Activated gamma-delta T cell treated with Interleukin-2 at 50 U/mL for 16 hours (primary cell): ENCODE measurements at places on chromosomes 7 and 10.
A peak's percentile ranks its signal among the peaks of the same experiment; 100 is the strongest.

DNA sequence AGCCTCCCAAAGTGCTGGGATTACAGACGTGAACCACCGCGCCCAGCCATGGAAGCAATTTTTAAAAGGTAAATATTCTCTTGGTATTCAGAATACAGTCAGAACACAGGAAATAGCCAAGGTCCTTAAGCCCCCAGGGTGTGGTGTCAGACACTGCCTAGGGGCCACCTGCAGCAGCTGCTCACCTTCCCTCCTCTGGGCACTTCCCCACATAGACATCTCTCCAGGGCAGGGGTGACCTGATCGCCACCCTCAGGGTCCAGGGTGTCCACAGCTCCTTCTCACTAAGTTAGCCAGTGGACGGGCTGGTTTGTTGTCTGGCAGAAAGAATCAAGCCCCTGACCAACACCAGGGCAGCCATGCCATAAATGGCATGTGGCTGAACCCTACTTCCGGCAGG lies 15.9 kb downstream of the URGCP start:
- DNase-seq, result no peak

GRCh38 chr7:15199482-15199881 lies 296.9 kb upstream of the DGKB start:
- DNase-seq, result no peak

DNA sequence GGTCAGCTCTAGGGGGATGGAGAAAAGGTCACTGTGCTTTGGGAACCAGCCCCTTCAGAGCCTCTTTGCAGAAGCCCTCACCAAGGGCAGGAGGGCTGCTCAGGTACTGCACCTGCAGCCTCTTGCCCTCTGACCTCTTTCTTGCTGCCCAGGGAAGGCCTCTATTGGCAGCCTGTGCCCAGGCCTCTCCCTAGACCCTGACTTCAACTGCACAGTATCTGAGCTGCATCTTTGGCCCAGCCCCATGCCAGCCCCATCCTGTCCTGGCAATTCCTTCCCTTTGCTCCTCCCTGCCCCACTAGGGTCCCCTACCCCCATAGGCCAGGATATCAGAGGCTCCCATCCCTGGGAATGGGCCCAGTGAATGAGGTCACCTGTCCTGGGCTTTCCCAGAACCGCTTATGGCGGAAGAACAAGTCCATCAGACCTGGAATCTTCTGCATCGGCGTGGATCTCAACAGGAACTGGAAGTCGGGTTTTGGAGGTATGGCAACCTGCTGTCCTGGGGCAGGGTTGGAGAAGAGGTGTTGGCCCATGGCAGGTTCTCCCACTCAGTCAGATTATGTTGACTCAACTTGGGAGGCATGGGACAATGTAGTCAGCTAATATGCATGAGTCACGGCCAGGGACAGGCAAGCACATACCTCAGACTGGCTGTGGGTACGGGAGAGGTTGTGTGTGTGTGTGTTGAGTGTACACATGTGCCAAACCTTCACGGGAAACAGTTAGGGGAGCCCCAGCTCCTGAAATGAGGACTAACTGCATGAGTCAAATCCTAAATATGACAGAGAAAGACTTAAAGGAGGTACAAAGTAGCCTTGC lies 17.1 kb upstream of the CPA1 start:
- no peak for DNase-seq

GRCh38 chr7:1670894-1671593 lies 967 bp downstream of the ELFN1 start:
- DNase-seq, result no peak

DNA sequence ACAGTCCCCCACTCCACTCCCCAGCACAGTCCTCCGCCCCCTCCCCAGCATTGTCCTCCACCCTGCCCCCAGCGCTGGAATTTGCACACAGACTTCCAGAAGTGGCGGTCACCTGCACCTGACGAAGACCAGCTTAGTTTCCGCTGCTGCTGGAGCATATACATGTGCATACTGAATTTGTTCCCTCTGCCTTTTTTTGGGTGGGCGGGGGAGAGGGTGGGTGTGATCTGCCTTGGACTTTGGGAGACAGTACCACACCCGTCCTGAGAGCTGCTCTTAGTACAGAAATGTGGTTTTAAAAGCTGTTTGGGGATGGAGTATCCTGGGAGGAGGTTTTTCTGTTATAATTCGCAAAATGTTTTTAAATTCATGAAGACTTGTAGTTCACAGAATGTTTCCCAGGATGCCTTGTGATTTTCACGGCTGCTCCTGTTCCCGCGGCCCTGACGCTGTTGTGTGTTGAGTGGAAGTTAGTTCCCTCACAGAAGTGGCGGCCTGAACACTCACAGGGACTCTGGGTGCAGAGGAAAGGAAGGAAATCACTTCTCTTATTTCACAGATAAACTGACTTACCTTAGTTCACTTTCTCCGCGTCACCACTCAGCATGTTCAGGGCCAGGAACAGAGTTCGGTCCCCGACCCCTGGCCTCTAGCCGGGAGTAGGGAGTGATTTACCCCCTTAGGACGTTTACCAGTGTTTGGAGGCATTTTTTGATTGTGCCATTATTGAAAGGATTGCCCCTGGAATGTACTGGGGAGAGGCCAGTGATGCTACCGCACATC lies 18.6 kb downstream of the PFKP start:
- DNase-seq, result no peak

DNA sequence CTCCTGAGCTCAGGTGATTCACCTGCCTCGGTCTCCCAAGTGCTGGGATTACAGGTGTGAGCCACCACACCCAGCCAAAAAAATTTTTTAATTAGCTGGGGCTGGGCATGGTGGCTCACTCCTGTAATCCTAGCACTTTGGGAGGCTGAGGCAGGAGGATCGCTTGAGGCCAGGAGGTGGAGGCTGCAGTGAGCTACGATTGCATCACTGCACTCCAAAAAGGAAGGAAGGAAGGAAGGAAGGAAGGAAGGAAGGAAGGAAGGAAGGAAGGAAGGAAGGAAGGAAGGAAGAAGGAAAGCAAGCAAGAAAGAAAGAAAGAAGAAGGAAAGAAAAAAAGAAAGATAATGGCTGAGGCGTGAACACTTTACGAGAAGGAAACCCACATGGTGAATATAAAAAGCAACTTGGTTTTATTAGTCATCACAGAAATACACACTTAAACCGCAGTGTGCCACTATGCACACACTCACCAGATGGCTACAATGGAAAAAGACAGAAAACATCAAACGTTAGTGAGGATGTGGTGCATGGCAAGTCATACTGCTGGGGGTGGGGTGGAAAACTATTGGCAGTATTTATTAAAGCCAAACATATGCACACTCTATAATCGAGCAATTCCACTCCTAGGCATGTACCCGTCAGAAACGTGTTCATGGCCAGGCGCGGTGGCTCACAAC lies 4.4 kb upstream of the CCL26 start:
- peak; percentile 28 for DNase-seq

- no peak for DNase-seq
These were observed 366.4 kb downstream of the SEMA3D start for GRCh38 chr7:84820481-84820880.

DNA sequence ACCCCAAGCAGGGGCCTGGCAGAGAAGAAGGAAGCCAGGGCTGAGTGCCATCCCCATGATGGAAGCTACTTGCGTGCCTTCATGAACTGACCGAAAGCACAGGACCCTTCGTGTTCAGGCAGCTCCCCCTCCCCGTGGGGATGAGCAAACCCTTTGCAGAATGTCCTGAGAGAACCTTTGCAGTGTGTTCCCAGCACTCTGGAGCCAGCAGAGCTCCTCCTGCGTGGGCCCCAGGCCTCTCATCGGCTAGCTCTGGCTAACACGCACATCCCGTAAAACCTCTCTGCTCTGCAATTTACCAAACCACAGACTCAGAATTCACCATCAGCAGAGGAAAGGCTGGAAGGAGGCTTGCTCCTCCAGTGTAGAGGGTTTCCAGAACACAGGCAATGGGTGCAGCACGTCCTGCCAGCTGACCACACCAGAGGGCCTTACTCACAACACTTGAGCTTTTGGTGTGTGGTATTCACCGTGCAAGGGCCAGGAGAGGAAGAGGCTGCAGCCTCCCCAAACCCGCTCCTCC lies 3.1 kb downstream of the SH3PXD2A start:
- DNase-seq, result no peak

- DNase-seq, result no peak
These were observed 246.1 kb downstream of the TNS3 start for GRCh38 chr7:47335557-47336471.

GRCh38 chr10:80453842-80454512 lies at the start of gene TSPAN14:
Gene TSPAN14, plus strand, starts transcription at chr10:80454310. Its CDS starts 34,924 bp downstream, at chr10:80489234.
- peak; percentile 67 for DNase-seq

DNA sequence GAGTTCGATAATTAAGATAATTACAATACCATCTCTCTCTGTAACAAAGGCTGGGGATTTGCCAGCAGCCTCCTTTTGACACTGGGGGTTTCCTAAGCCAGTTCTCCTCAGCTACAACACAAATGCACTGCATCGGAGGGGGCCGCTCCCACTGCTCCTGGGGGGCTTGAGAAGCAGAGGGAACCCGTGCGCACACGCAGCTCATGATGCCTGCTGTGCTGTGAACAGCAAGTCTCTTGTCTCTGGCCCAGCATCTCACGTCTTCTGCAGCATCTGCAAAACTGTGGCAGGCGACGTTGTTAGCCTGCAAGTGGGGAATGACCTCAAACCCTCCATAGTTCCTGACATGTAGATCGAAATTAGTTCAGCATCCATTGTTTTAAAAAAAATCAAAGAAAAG lies 5.5 kb downstream of the VIPR2 start:
- no peak for DNase-seq

GRCh38 chr10:127368101-127368500 lies 171.7 kb upstream of the INSYN2A start:
- DNase-seq, result no peak

DNA sequence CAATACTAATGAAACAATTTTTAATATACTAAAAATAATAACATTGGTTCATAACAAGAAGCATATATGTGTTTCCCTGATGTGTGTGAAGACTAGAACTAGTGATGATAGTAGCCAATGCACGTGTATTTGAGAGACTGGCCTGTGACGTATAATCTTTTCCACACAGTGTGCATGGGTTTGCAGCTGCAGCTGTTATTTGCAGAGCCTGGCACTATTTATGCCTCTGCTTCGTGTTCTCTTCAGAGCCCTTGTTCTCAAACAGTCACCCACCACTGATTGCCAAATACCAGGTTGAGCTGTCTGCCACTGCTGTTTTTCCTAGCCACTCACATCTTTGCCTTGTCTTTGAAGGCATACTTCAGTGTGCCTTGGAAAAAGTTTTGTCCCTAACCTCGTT lies 531.7 kb downstream of the ETV1 start:
- DNase-seq, result no peak

DNA sequence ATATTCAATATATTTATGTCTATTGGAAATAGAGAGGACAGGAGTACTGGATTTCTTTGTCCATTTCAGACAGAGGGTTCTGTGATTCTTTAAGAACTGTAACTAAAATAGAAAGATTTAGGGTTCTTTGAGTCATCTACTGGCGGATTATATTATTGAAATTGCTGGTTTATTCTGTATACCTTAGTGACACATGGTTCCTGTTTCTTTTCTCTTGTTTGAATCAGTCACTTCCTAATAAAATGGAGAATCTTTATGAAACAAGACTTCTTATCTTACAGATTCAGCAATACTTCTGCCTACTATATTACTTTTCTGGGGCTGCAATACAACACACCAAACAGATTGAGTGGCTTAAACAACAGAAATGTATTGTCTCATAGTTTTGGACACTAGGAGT lies 20.8 kb upstream of the ZNF800 start:
- no peak for DNase-seq

DNA sequence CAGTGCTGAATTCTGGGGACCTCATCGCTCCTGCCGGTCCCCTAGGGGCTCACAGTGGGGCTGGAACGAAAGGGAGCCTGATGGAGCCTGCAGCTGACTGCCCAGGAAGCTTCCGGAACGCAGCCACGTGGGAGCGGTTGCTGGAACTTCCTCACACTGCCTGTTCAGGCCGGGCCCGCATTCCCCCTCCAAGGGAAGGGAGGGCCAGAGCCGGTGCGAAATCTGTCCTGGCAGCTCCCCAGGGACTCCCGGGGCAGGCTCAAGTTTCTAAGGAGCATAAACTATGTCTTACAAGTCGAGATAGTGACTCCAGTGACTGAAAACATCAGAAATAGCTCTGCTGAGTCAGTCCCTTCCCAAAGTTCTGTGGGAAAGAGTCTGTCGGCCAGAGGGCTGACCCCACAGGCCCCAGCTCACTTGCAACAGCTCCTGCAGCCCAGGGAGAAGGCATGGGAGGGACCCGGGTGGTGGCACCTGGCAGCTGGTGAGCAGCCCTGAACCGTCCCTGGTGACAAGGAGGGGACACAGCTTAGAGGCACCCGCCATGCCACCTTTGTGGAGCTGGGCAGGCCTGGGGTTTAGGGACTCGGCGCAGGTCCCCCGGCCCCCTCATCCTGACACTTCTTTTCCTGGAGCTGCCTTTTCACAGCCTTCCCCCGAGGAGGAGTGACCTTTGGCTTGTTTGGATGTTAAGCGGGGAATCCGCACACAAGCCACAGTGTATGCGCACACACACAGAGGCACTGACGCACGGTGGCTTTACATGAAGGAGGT lies 47.6 kb downstream of the PDGFA start:
- DNase-seq, result no peak

- no peak for DNase-seq
These were observed 3.5 kb downstream of the ANKRD1 start for GRCh38 chr10:90917238-90917967.

DNA sequence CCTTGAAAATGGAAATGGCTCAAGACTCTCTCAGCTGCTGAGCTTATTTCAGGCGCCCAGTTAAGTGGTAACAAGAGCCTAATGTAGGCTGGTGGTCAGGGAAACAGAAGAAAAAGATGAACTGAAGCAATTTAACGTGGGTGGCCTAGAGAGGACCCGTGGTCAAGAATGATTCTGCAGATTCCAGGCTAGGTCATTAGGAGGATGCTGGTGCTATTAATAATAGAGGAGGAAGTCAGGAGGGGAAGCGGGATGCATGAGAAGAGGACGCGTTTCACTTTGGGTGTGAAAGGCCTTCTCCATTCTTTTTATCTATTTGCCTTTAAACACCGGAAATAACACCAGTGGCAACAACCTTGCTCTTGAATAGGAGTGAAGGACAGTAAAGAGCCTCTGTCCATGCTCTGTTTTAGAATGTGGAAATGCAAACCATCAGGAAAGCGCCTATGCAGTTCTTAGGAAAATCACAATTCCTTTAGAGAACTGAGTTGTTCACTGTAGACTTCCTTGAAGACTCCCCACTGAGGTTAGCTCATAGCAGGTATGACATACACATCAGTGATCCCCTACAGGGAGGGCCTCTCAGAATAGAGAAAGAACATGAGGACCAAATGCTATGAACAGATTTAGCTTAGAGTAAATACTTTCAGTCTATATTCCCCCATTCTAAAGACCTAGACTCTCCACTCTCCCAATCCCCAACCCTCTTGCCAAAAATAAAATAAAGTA lies 8.6 kb downstream of the LIPA start:
- no peak for DNase-seq

GRCh38 chr7:96173781-96174180 lies 148.1 kb downstream of the SLC25A13 start:
- no peak for DNase-seq
